ENCODE measurements at places on chromosomes 3 and 15. TPM values are rescaled to one million over a fixed set of nuclear protein-coding genes. Genes with fewer than 3 reads are reported as not detected.

EPHB3 gene
- total RNA-seq, result 0.36 TPM

RTP3 gene
- not detected for total RNA-seq

KCNMB3 gene
- total RNA-seq, result 0.66 TPM

PIERCE2 gene
- total RNA-seq, result not detected

CLRN1 gene
- not detected for total RNA-seq

CCDC13 gene
- 1.4 TPM for total RNA-seq

AAGAB gene
- 28.4 TPM for total RNA-seq

DLL4 gene
- 0.12 TPM for total RNA-seq

AMOTL2 gene
- 0.76 TPM for total RNA-seq

GHSR gene
- not detected for total RNA-seq

DISP2 gene
- total RNA-seq, result 1.4 TPM

MYEF2 gene
- 11.8 TPM for total RNA-seq

TERC gene
- total RNA-seq, result 10.3 TPM

ROBO2 gene
- total RNA-seq, result not detected

SLC15A2 gene
- 1.8 TPM for total RNA-seq

ZNF620 gene
- 3.1 TPM for total RNA-seq

ASTE1 gene
- total RNA-seq, result 20.4 TPM

DLEC1 gene
- 9.0 TPM for total RNA-seq

IGDCC3 gene
- total RNA-seq, result 0.06 TPM

FETUB gene
- total RNA-seq, result not detected

ENTPD3 gene
- not detected for total RNA-seq

ANKDD1A gene
- total RNA-seq, result 7.4 TPM

MOBP gene
- total RNA-seq, result not detected

PLSCR2 gene
- not detected for total RNA-seq

COLQ gene
- total RNA-seq, result 7.2 TPM

RTP4 gene
- total RNA-seq, result 2.1 TPM

TMED3 gene
- 23.8 TPM for total RNA-seq

All from T-cell (primary cell).